Lower lobe of right lung (tissue), 2 donors: ENCODE measurements at places on chromosomes 7 and 10. TPM values are rescaled to one million over a fixed set of nuclear protein-coding genes. Genes with fewer than 3 reads are reported as not detected.

DNA sequence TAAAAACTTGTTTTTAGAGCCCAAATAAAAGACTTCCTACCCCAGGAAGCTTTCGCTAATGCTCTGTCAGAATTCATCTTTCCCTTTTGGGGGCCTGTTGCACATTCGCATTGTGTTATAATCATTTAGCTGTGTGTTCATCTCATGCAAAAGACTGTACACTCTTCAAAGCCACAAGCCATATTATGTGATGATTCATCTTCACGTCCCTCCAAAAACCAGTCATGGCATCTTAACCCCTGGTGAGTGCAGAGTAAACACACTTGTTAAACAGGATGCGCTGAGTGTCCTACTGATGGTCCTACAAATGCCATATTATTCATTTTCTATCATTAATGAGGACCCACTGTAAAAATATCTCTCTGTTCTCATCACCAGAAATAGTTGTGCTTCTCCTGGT lies 235.4 kb downstream of the KIAA1217 start:
- H3K27ac ChIP-seq: no peak overlapping the region
- no peaks in the 10 kb centered on the region for H3K36me3 ChIP-seq
- peaks cover 12% of the 10 kb centered on the region for H3K4me1 ChIP-seq
- no peaks in the 10 kb centered on the region for H3K27me3 ChIP-seq
- no peak for DNase-seq

DNA sequence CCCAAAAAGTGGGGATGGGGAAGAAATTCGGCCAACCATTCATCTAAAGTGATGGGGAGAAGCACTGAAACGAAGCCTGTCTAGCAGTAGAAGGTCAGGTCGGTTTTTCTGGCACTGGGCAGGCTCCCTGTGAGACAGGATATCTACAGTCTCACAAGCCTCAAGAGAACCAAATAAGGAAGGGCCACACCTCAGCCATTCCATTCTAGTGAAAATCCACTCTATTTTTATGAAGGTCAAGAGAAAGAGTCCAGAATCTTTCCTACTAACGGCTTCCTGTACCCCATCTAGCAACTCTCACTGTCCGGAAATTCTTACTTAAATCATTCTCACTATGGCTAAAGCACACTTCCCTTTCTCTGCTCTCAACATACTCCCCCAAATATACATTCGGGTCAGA lies 267.1 kb downstream of the PRPF18 start:
- H3K27ac ChIP-seq: peak overlapping the region; percentile 41
- H3K4me3 ChIP-seq: no peak overlapping the region
- no peaks in the 10 kb centered on the region for H3K36me3 ChIP-seq
- H3K4me1 ChIP-seq: peaks cover 9% of the 10 kb centered on the region
- no peak for DNase-seq

DNA sequence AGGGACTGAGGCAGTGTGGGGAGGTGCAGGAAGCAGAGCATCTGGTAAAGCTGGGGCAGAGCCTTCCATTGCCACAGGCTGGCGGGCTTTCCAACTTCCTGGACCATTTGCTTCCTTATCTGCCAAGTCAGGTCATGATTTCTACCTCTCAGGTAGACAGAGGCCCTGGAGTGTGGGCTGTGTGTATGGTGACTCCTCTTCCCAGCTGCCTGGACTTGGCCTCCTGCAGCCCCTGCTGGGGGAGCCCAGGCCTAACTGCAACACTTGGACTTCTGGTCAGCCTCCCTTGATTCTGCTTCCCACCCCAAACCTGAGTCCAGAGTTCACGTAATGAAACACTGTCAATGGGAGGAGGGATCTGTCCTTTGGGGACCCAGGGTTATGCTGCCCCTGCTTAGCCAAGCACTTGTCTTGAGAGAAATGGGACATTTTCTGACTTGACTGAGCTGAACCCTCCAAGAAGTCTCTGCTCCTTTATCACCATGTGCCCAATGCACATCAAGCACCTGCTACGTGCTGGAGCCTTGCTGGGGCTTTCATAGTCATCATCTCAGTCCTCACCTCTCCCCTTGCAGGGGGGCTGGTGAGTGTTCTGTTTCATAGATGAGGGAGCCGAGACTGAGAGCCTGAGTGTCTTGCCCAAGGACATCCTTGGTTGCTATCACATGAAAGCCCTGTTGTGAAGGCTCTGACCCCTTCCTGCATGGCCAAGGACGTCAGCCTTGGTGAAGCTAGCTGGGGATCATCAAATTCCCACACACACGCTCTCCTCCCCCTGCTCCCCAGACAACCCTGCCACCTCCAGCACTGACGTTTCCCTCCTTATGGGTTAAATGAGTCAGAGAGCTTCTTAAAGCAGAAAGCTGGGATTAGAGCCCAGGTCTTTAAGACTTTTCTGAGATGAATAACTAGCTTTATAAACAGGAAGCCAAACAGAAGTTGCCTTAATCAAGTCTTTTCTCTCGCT lies 3.4 kb downstream of the CLEC2L start:
- DNase-seq: no peak
- peaks cover 32% of the 10 kb centered on the region for H3K27me3 ChIP-seq
- no peak overlapping the region for H3K27ac ChIP-seq
- H3K36me3 ChIP-seq: no peaks in the 10 kb centered on the region
- no peak overlapping the region for H3K4me3 ChIP-seq

ACBD7 gene
- not detected for total RNA-seq

DNA sequence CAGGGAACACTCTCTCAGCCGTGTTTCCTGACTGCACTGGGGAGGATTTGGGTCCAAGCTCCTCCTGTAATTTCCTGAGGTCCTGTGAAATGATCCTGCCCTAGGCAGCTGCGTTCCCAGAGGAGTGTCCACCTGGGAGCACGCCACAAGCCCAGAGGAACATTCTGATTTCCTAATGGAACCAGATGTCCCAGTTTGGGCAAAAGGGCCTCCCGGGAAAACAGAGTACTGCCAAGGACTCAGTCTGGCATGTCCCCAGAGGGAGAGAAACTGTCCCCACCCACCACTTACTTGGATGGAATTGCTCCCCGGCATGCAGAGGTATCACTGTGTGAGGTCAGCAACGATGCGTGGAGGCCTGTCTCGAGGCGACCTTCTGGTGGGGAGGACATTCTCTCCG lies 34.5 kb downstream of the ASB13 start:
- H3K27me3 ChIP-seq: no peaks in the 10 kb centered on the region
- H3K27ac ChIP-seq: peak overlapping the region; percentile 54
- H3K36me3 ChIP-seq: no peaks in the 10 kb centered on the region
- H3K4me3 ChIP-seq: no peak overlapping the region

REEP3 gene
- total RNA-seq: 50.9 TPM

DNA sequence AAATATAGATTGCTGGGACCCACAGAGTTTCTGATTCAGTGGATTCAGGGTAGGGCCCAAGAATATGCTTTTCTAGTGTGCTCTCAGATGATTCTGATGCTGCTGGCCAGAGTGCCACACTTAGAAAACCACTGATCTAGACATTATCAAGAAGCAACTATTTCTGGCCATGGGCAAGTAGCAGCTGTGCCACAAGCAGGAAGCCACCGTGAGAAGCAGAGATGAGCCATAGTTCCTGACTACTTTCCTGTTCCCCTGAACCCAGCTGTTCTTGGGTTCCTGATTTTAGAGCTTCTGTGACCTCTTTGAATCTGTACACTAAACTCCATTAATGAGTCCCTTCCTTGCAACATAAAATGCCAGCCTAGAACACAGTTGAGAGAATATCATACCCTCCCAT lies 38.1 kb upstream of the PIK3AP1 start:
- H3K4me3 ChIP-seq: no peak overlapping the region
- H3K27ac ChIP-seq: no peak overlapping the region
- no peaks in the 10 kb centered on the region for H3K36me3 ChIP-seq
- no peaks in the 10 kb centered on the region for H3K4me1 ChIP-seq
- no peak for DNase-seq

- no peak overlapping the region for H3K27ac ChIP-seq
- no peaks in the 10 kb centered on the region for H3K36me3 ChIP-seq
- no peak for DNase-seq
Measured at GRCh38 chr7:70237831-70238575, 639.7 kb downstream of the AUTS2 start.

- H3K27me3 ChIP-seq: no peaks in the 10 kb centered on the region
- H3K4me1 ChIP-seq: no peaks in the 10 kb centered on the region
- H3K36me3 ChIP-seq: peaks cover 85% of the 10 kb centered on the region
- H3K4me3 ChIP-seq: no peak overlapping the region
Measured at GRCh38 chr10:93334901-93335327, 147.2 kb downstream of the MYOF start.

DNA sequence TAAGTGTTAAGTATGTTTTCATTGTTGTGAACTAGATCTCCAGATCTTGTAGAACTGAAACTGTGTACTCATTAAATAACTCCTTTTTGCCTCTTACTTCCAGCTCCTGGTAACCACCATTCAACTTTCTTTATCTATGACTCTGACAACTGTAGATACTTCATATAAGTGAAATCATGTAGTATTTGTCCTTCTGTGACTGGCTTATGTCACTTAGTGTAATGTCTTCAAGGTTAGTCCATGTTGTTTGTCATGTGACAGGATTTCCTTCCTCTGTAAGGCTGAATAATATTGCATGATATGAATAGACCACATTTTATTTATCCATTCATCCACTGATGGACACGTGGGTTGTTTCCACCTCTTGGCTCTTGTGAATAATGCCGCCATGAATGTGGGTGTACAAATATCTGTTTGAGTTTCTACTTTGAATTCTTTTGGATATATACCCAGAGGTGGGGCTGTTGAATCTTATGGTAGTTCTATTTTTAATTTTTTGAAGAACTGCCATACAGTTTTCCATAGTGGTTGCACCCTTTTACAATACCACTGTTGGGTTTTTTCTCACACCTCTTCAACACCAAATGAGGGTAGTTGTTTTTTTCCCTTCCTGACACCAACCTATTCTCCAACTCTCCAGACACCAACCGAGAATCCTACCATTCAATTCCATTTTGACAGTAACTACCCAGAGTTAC lies 10.7 kb upstream of the FMC1 start:
- no peaks in the 10 kb centered on the region for H3K4me1 ChIP-seq
- H3K27ac ChIP-seq: no peak overlapping the region
- no peak overlapping the region for H3K4me3 ChIP-seq
- DNase-seq: no peak
- H3K36me3 ChIP-seq: no peaks in the 10 kb centered on the region
- no peaks in the 10 kb centered on the region for H3K27me3 ChIP-seq

DNA sequence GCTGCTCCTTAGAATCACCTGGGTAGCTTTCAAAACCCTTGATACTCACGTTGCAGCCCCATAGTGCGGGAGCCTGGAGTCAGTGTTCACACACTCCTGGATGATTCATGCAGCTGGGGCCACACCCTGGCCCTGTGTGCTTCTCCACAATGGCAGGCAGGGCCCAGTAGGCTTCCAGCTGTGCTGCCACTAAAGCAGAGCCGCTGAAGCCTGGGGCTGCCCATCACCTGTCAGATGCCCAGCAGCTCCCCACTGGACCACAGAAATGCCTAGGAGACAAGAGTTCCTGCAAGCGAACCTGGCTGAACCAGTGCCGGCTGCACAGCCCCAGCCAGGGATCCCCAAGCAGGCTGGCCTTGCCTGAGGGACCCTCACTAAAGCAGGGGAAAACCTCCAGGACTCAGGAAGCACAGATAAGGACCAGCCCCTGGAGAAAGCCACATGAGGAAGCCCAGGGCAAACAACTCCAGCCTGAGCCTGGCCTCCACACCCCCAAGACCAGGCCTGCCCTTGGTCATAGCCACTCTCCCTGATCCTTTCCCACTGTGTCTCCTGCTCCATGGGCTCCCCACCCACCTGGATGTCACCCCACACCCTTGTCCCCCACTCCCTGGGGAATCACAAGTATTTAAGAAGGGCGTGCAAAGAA lies 111.9 kb downstream of the GRID1 start:
- no peaks in the 10 kb centered on the region for H3K27me3 ChIP-seq
- H3K36me3 ChIP-seq: no peaks in the 10 kb centered on the region
- DNase-seq: no peak
- H3K27ac ChIP-seq: no peak overlapping the region

- H3K27ac ChIP-seq: no peak overlapping the region
- H3K27me3 ChIP-seq: no peaks in the 10 kb centered on the region
- H3K36me3 ChIP-seq: no peaks in the 10 kb centered on the region
- DNase-seq: no peak
Measured at GRCh38 chr7:15084368-15084767, 181.8 kb upstream of the DGKB start.

DNA sequence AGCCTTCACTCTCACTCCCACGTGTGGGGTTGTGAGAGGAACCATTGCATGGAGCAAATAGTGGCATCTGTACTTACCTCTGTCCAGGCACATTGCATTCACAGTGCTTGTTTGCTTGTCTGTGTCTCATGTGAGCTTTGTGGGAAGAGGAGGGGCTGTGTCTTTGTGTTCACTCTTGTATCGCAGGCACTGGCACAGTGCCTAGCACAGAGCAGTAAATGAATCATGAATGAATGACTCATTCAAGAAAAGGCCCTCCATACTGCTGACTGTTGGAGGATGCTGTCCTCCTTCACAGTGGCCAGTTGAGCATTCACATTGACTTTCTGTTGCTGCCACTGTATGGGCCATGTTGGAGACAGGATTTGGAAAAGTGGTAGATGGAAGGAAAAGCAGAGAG lies 125.3 kb downstream of the SORCS3 start:
- H3K27ac ChIP-seq: no peak overlapping the region
- no peak overlapping the region for H3K4me3 ChIP-seq
- H3K27me3 ChIP-seq: no peaks in the 10 kb centered on the region
- no peaks in the 10 kb centered on the region for H3K36me3 ChIP-seq
- DNase-seq: no peak

DNA sequence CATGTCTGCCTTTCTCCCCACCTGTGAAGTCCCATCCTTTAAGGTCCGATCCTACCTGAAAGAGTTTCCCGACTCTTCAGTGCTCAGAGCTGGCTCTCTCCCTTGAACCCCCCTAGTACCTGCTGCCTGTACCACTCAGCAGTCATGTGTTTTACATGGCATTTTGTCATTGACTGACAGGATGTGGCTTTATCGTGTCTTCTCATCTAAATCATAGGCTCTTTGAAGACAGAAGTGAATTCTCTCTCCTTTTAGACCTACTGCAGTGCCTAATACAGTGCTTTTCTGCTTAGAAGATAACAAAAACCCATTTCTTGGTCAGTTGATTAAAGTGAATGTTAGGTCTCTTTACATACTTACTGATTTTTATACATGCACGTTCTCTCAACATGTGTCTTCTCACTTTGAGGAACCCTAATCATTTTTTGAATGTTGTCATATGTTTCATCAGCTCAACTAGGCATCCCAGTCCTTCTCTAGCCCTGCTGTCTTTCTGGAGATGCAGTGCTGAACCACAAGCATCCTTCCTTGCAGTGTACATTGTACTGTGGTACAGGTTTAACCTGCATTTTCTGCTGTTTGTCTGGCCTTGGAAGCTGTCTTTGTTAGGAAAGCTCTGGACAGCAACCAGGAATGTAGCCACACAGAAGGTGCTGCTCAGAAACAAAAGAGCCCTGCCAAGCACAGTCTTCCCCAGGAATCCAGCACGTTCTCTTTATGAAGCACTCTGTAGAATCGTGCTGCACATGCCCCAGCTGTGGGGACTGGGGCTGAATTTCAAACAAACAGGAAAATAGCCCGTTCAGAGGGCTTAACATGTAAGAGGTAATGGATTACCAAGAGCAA lies 28.1 kb upstream of the LRRC4 start:
- no peaks in the 10 kb centered on the region for H3K4me1 ChIP-seq
- no peaks in the 10 kb centered on the region for H3K27me3 ChIP-seq
- H3K36me3 ChIP-seq: no peaks in the 10 kb centered on the region
- H3K27ac ChIP-seq: no peak overlapping the region
- no peak for DNase-seq

SPDYE6 gene
- total RNA-seq: not detected
